ENCODE measurements at places on chromosomes 1 and 21. TPM values are rescaled to one million over a fixed set of nuclear protein-coding genes. Genes with fewer than 3 reads are reported as not detected.
A peak's percentile ranks its signal among the peaks of the same experiment; 100 is the strongest.

AQP10 gene
- 0.24 TPM for total RNA-seq

HRNR gene
- 0.05 TPM for total RNA-seq

KDF1 gene
- total RNA-seq = not detected

TRNAU1AP gene
- 17.5 TPM for total RNA-seq

SPRR2G gene
- total RNA-seq = not detected

GRCh38 chr1:205211839-205212536 lies 486 bp upstream of the DSTYK start:
- DNase-seq = no peak

- no peak for DNase-seq
Observed at GRCh38 chr1:3599816-3600215, 11.5 kb downstream of the MEGF6 start.

DNA sequence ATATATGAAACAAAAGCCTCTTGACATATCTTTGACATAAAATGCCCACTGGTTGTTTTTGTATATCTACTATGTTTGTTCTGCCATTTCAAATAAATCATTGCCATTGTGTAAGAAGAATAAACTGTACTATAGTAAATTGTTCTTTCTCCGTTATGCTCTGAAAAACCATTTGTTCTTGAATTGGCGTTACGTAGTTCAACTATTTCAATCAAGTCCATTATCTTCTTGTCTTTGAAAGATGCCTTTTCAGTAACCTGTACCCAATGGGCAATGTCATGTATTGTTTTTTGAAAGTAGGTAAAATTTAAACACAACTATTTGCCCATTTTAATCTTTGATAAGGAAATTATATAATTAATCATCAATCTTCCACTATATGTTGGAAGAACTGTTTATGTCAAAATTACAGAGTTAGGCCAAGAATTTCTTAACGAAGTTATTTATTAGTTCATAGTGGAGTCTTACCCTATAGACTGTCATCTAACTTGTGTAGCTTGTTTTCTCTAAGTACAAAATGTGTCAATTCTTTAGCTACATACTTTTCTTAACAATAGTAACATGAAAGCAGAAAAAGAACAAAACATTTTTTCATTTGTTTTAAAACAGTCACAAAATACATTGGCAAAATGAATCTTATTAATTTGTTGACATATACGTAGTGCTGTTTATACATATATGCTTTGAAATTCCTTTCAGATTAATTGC lies 294.8 kb downstream of the PTPRC start:
- DNase-seq = no peak

- peak; percentile 66 for DNase-seq
Observed at GRCh38 chr21:43909741-43910400, 44.8 kb downstream of the AGPAT3 start.

GRCh38 chr1:115412733-115413132 lies 74.7 kb upstream of the NGF start:
- no peak for DNase-seq

GRCh38 chr1:55425310-55425930 lies 210.3 kb upstream of the USP24 start:
- no peak for DNase-seq

- DNase-seq = no peak
Observed at GRCh38 chr1:157487504-157487903, 64.8 kb downstream of the FCRL5 start.

DNA sequence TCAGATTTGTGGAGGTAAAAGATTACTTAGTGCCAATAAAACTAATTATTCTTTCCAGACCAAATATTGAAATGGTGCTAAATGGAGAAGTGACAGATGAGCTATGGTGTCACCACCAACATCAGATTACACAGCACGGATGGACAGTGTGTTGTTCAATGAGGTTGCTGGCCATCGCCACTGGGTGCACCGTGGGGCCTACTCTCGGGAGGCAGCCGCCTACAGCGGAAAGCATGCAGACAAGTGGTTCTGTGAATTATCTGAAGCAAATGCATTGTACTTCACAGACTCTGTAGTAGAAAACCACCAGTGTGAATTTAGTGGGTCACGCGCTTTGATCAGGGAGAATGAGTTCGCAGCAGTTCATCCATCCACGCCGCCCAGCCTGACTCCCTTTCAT lies 42.3 kb downstream of the GNG4 start:
- no peak for DNase-seq

GRCh38 chr1:56472860-56473259 lies 106.5 kb downstream of the PLPP3 start:
- no peak for DNase-seq

GRCh38 chr1:221912230-221912629 lies 170.3 kb upstream of the DUSP10 start:
- no peak for DNase-seq

DNA sequence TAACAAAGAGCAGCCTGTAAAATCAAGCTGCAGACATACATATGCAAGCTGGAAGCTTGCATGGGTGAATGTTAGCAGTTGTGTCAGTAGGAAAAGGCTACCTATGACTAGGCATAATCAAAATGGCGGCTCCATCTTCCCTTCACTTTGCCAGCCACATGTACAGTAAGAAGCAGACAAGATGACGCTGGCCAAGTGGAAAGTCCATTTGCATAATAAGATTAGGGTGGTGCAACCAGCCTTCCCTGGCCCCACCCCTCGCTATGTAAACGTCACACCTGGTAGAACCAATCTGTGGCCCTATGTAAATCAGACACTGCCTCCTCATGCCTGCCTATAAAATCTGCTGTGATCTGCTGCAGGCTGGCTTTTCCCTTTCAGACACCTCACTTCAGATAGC lies 171.9 kb upstream of the USP25 start:
- no peak for DNase-seq

DNA sequence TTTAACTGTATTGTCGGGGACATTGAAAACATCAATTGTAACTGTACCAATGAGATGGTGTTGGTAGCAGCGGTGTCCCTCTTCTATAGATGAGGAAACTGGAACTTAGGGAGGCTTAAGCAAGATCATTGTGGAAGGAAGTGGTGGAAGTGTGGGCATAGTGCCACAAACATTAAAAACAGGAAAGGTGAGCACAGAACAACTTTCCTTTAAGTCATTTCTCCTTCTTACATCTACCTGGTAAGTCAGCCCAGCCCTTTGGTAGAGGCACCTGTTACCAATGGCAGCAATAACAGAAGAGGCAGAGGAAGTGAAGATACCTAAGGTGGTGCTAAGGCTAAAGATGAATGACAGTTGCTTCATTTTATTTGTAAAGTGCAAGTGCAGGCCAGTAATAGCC lies 12.0 kb upstream of the CTSS start:
- DNase-seq = no peak

Data from posterior vena cava (tissue), 2 donors.